ENCODE measurements at places on chromosomes 5 and 9.

- DNase-seq = no peak
These were observed 305.2 kb downstream of the KIAA0825 start for GRCh38 chr5:94313188-94313587.

DNA sequence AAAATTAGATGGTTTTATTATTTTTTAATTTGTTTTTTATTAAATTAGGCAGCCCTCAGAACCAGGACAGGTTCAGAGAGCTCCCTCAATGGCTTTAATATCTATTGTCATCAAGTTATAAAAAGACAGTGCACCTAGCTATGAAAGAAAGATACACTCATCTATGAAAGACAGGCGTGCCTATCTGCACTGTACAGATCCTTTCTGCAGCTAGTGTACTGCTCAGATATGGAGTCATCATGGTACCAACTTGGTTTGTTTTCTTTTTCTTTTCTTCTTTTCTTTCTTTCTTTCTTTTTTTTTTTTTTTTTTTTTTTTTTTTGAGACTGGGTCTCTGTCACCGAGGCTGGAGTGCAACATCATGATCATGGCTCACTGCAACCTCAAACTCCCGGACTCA is 54.8 kb upstream of the GPBP1 start:
- no peak for DNase-seq

- DNase-seq = peak; percentile 69
These were observed 24.5 kb upstream of the SEMA4D start for GRCh38 chr9:89522261-89522958.

GRCh38 chr9:16070455-16071145 is 517.8 kb downstream of the CCDC171 start:
- DNase-seq = no peak

DNA sequence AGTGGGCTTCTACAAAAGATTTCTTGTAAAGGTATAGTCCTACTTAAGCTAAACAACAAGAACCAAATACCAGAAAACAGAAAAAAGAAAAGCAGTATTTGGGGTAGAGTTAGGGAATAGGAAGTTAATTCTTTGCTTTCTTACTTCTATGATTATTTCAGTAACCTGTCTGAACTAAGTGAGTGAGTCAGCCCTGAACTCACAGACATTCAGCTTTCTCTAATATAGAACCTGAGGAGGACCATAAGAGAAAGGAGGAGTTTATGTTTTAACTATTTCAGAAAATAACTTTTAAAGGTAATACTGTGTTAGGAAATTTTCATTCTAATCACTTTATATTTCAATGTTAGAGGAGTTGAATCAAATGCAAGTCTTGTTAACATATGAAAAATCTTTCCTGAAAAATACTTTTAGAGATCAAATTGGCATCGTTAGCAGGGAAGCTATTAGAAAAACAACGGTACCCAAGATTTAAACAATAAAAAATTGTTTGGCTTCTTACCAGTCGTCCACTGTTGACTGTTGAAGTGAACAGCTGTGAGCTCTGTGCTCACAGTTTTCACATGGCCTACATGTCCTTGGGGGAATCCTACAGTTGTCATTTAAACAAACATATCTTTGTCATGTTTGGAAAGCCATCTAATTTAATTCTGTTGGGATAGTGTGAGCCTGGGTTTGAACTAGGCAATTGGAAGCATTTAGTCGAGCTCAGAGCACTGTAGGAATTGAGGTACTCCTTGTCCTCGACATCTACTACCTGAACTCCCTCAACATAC is 19.9 kb upstream of the ZFAND5 start:
- no peak for DNase-seq

DNA sequence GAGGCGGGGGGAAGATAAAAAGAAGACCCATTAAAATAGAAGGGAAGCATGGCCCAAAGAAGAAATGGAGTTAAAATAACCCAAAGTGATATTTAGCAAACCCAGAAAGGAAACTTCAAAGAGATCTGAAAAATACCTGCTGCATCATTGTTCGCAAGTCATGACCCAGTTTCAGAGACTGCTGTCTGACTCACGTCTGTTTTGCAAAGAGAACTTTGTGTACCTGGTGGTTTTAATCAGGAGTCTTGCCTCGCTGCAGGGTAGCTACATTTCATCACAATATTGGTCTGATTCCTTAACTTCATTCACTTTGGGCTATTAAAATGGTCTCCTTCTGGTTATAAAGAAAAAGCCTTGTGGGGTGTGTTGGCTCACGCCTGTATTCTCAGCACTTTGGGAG is 461.1 kb upstream of the DAP start:
- no peak for DNase-seq

DNA sequence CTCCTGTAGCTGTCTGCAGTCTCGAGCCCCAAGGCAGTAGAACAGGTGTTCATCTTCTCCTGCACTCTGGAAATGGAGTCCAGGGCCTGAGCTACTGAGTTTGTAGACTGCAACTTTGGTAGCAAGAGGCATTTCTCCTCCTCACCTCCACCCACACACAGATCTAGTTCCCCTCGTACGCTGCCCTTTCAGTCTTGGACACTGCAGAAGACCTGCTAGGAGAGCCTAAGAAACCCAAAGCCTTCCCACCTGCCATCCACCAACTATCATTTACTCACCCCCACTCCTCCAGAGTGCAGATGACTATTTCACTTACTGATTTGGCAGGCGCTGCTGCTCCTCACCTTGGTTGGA is 59.0 kb downstream of the KCNIP1 start:
- DNase-seq = no peak

DNA sequence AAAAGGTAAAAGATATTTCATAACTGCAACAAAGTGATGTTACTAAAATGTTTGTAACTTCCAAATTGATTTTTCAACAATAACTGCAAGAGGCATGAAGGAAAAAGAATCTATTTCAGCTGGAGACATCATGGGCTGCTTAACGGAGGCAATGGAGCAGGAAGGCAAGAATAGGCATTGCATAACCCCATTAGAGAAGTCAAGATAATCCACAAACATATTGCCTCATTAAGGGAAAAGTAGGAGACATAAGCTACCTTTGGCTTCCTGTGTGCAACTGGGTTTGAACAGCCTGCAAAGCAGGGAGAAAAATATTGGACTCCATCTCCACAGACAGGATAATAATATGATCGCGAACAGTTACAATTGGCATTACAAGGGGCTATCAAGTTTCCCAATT is 46.7 kb downstream of the SLCO4C1 start:
- DNase-seq = no peak

DNA sequence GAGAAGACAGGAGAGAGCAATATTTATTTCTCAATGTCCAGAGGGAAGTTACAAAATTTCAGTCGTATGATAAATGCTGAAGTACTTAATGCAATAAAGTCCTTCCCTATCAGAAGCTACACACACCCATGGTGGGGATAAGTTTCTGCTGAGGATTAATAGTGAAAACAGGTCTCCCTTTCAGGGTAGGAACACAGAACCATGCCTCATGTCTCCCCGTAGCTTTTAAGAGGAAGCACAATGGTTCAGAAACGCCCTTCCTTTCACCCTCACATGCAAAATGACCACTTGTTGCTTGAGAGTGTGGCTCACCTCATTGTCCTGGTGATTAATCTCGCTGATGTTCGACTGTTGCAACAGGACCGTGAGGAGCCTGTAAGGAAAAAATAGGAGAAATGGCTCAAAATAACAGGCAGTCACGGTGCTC is 73.6 kb downstream of the ANKRD55 start:
- peak; percentile 30 for DNase-seq

DNA sequence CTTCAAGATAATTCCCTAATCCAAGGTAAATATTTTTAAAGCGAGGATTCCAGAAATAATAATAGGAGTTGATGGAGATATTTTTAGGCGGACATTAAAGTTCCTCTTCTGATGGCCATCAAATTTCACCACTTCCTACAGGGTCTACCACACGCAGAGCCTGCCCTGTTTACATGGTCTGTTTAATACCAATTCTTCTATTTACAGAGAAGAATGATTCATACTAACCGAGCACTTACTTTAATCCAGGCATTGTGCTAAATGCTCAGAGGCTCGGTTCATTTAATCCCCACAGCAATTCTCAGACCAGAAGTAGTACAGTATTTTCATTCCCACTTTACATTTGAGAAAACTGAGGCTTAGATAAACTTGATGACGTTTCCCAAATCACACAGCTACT is 3.0 kb upstream of the ITGA1 start:
- no peak for DNase-seq

GRCh38 chr9:79060766-79061165 is 511.0 kb upstream of the TLE4 start:
- no peak for DNase-seq

DNA sequence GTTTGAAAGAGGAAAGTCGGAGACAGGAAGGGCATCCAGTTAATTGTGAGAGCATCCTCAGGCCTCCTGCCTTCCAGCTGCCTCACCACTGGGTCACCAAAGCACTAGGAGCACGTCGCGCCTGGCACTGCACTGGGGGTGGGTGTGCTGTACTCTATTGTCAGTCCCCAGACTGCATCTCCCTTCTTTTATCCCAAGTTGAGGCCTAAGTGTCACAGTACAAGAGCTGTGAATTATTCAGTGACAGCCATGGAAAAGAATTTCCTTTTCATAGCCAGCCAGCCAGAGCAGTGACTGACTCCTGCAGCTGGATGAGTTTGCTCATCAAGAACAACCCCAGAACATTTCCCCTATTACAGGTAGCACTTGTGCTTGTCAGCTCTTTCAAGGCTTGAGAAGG is 16.3 kb downstream of the CLTA start:
- DNase-seq = no peak

- peak; percentile 63 for DNase-seq
These were observed 1.1 kb upstream of the NR3C1 start for GRCh38 chr5:143404416-143405062.

All from T-helper 1 cell (primary cell).